ENCODE measurements at places on chromosomes 11 and 22.

DNA sequence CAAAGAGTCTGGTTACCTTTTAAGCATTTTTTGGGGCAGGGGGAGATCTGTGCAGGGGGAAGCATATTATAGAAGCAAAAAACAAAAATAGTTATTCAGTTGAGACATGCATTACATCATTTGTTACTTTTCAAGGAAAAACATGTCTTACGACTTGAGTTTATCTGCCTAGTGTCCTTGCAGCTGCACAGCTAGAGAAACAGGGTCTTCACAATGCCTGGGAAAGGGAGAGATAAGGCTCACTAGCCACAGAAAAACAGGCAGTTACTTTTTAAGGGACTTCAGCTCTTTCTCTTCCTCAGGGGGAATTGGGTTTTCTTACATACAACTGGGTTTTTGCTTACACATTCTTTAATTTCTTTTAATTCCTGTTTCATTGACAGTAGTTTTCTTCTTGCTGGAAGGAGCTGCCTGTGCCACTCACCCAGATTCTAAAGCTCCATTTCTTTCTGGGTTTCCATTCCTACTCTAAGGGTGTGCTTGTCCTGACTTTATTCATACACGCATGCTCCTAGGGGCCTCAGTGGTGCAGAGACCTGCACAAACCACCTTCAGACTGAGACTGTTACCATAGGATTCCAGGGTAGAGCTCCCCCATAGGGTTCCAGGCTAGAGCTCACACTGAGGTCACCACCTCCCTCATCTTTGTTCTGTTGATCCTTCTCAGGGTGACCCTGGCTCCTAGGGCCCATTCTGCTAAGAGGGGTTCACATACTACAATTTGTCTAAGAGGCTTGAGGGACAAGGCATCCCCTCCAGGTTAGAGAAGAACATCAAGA is 14.7 kb upstream of the UBQLNL start:
- no peak for DNase-seq

DNA sequence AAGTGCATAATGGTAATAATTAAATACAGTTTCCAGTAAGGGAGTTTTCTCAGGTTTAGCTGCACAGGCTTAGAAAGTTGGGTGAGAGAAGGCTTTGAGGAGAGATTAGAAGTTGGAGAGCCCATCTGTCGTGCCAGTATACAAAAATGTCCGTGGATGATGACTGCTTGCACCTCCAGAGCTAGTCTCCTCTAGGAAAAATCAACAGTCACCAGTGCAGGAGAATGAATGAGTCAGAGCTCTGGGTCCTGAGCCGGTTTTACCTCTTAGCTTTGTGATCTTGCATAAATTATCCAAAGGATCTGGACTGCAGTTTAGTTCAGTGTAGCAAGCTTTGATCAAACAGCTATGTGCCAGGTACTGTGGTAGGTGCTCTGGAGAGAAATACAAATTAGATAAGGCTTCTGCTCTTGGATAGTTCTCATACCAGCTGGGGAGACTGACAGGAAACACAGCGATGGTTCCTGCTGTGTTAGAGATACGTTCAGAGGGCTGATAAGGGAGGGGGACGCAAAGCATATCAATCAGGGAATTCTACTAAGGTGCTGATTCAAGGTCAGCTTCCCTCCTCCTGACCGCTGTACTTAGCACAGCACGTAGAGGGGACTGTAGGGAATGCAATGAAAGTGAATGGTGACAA is 125.9 kb downstream of the TEAD1 start:
- DNase-seq, result no peak

GRCh38 chr11:99960536-99960935 is 726.6 kb upstream of the ARHGAP42 start:
- DNase-seq, result no peak

DNA sequence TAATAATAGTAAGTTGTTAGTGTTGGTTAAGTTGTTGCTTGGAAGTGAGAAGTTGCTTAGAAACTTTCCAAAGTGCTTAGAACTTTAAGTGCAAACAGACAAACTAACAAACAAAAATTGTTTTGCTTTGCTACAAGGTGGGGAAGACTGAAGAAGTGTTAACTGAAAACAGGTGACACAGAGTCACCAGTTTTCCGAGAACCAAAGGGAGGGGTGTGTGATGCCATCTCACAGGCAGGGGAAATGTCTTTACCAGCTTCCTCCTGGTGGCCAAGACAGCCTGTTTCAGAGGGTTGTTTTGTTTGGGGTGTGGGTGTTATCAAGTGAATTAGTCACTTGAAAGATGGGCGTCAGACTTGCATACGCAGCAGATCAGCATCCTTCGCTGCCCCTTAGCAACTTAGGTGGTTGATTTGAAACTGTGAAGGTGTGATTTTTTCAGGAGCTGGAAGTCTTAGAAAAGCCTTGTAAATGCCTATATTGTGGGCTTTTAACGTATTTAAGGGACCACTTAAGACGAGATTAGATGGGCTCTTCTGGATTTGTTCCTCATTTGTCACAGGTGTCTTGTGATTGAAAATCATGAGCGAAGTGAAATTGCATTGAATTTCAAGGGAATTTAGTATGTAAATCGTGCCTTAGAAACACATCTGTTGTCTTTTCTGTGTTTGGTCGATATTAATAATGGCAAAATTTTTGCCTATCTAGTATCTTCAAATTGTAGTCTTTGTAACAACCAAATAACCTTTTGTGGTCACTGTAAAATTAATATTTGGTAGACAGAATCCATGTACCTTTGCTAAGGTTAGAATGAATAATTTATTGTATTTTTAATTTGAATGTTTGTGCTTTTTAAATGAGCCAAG is 2.7 kb downstream of the NEAT1 start:
- DNase-seq, result peak; percentile 76

GRCh38 chr22:44975427-44976262 is 34.2 kb downstream of the PHF21B start:
- peak; percentile 84 for DNase-seq

DNA sequence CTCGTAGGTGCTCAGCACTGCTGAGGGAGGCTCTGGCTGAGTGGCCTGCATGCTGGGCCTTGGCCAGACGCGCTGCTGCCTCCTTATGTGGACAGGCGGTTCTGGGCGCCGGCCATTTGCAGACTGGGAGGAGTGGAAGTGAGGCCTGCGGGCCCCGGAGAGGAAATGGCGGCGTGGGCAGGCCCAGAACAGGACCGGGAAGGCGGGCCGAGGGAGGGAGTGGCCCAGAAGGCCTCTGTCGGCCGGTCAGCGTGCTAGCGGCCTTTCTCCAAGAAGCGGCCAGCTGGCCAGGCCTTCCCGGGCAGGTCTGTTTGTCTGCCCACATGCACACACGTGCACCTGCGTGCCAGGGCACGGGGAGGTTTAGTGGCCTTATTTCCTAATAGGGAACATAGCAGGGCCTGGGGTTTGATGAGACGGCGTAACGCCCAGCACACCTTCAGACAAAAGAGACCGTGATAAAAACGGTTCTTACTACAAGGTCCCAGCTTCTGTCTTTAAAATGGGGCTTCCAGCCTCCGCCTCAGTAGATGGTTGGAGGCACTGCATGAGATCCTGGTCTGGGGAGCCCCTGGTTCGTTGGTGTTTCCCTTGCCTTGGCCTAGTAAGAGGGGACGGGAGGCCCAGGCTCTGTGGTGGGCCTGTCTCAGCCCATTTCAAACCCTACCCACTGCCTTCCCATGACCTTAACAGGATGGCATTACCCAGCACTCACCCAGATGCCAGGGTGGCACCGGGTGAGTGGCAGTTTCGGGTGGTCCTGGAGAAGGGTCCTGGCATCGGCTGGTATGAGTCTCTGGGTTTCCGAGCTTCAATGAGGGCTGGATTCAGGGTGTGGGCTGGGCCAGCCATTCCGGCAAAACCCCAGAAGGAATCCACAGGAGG is 65.1 kb upstream of the PPARA start:
- DNase-seq, result no peak
